Inflammatory macrophage treated with lipopolysaccharide for 1 hour (primary cell): ENCODE measurements at places on chromosomes 1 and 21.

DNA sequence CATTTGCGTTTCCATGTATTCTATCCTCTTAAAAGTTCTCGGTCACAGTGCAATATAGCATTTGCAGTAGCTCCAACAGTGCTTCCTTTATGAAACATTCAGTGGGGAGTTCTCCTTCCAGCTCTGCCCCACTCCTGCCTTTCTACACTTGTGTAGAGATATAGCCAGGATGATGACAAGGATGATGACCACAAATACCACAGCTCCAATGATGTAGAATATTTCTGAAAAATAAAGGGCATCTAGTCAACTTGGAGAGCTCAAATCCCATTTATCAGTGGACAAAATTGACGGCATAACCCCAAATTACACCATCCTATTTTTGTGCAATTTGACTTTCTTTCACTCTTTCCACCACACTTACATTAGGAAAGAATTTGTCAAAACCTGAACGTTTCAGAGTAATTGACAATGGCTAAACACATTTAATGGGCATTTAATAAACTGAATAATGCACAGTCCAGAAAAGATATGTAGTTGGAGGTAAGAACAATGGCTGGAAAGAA lies 11.1 kb downstream of the F3 start:
- no peak for DNase-seq

- DNase-seq, result peak; percentile 87
These were observed 46.6 kb upstream of the CTBS start for GRCh38 chr1:84620720-84621313.

GRCh38 chr1:41277371-41277975 lies 35.4 kb upstream of the SCMH1 start:
- DNase-seq, result no peak

GRCh38 chr1:5662744-5663126 lies 329.5 kb downstream of the NPHP4 start:
- no peak for DNase-seq

DNA sequence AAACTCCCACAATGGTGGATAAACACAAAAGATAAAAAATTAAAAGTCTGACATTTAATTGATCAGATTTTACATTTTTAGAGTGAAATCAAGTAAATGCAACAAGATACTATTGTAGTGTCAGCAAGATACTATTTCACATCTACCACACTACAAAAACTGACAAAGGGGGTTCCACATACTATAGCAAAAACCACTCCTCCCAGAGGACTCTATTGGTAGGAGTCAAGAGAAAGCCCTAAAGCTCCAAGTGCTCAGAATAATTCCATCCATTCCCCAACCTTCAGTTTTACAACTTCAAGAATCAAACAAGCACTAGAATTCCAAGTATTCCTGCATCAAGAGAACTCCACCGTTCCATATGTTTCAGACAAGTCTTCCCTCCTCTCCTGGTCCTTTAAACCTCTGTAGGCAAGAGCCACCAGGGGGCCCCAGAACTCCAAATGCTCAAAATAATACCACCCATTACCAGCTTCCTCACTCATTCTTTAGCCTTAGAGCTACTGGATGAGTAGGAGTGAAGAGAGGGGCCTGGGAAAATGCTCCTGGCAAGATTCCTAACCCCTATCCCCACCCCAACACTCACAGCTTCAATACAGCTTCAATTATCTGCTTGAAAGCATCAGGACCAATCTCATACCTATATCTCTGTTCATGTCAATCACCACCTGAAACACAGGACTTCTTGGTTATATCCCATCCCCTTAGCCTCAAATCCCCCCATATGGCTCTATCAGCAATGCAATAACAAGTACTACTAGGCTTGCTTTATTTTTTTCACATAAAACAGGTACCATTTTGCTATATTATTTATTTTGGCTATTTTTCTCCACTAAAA lies 9.9 kb downstream of the TOR1AIP2 start:
- DNase-seq, result peak; percentile 69

DNA sequence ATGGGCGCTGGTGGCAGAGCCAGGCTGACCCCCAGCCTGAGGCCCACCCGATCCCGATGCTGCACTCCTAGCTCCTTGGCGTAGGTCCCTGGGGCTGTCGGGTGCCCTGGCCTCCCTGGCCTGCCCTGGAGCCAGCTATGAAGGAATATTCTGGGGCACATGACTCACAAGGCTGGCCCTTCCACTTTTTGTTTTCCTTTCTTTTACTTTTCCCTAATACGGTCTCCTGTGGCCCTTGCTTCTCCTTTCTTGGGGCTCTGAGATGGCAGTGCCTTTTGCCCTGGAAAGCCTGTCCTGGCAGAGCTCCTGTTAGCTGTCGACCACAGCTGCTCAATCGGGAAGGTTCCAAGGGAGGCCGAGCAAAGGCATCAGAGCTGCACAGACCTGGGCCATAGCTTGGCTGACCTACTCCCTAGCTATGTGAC lies 22.1 kb downstream of the ARHGEF10L start:
- peak; percentile 63 for DNase-seq

- DNase-seq, result no peak
These were observed 191.5 kb downstream of the SIPA1L2 start for GRCh38 chr1:232438476-232438875.

GRCh38 chr1:102954576-102954975 lies 153.7 kb downstream of the COL11A1 start:
- DNase-seq, result no peak

- no peak for DNase-seq
These were observed 35.6 kb downstream of the GPA33 start for GRCh38 chr1:167054531-167054930.

GRCh38 chr1:203271018-203271743 lies 34.1 kb upstream of the BTG2 start:
- DNase-seq, result peak; percentile 77

DNA sequence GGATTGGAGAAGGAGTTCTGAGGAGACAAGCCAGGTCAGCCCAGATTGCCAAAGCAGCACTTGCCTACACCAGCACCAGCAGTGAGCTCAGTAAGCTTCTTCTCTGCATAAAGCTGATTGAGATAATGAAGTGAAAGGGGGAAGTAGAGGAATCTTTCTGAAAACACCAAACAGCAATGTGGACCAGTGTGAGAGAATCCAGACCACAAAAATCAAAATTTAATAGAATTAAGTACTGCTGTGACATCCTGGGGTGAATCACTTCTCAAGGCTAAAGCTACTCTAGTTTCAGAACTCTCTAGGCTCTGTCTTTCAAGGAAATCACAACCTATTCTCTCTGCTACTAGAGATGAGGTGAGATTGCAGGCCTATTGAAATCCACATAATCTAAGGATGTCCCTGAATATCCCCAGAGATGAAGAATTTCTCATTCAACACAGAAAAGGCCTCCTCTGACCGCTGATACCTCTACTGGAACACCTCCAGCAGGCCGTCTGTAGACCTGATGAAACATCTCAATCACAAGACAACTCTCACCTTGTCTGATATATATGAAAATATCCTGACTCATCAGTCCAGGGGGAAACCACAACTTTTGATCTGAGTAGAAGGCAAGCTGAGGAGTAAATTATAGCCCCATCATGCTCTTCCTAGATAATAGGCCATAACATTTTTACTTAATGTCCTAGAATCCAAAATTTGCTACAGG lies at the start of gene FCRL4:
FCRL4 (minus strand) TSS at position 127 of the 709 bp plus-strand sequence. CDS start 141 bp downstream, outside the sequence.
- no peak for DNase-seq

- DNase-seq, result no peak
These were observed 9.2 kb downstream of the TP53BP2 start for GRCh38 chr1:223836586-223836985.

GRCh38 chr21:36557316-36557715 lies 77.4 kb upstream of the CLDN14 start:
- DNase-seq, result no peak

DNA sequence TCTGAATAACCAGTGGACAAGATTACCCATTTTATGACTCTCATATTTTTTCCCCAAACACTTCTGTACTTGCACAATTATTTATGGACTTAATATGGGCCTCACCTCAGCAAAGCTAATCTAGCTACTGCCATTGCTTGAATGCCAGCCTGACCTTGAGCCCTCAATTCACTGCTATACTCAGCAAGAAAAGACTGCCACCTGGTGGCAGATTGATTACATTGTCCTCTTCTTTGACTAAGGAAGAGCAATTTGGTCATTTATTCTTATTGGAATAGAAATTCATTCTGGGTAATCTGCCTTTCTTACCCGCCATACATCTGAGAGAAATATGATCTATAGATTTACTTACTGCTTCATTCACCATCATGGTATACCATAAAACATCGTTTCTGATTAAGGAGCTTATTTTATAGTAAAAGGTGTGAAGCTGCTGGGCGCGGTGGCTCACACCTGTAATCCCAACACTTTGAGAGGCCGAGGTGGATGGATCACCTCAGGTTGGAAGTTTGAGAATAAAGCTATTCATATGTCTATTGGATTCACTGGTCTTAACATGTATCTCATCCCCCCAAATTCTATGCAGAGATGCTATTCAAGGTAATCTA lies 32.9 kb upstream of the DIPK1A start:
- DNase-seq, result peak; percentile 73

- DNase-seq, result no peak
These were observed 17.4 kb upstream of the DDOST start for GRCh38 chr1:20678599-20678998.

GRCh38 chr21:45882645-45883044 lies 98.9 kb upstream of the COL6A1 start:
- no peak for DNase-seq
